ENCODE measurements at places on chromosomes 3 and 15.
A peak's percentile ranks its signal among the peaks of the same experiment; 100 is the strongest.

GRCh38 chr3:196886144-196886543 lies 18.4 kb downstream of the SENP5 start:
- DNase-seq: no peak

GRCh38 chr3:31448035-31448881 lies 84.5 kb upstream of the STT3B start:
- DNase-seq: peak; percentile 38

DNA sequence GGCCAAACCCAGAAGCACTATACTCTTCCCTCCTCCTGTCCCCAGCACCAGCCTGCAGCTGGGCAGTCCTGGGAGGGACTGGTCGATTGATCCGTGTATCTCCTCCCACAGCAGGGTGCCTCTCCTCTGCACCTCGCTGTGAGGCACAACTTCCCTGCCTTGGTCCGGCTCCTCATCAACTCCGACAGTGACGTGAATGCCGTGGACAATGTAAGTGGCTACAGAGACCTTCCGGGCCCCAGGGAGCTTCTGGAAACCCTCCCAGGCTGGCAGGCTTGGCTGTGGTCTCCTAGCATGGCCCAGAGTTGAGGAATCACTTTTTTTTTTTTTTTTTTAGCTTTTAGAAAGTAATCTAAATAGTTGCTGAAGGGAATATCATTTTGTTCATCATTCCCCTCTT lies 30.7 kb downstream of the ANKDD1A start:
- DNase-seq: no peak

GRCh38 chr3:160038862-160039562 lies 50.4 kb downstream of the IL12A start:
- no peak for DNase-seq

- DNase-seq: no peak
Observed at GRCh38 chr3:139292711-139293664, 50.8 kb upstream of the MRPS22 start.

DNA sequence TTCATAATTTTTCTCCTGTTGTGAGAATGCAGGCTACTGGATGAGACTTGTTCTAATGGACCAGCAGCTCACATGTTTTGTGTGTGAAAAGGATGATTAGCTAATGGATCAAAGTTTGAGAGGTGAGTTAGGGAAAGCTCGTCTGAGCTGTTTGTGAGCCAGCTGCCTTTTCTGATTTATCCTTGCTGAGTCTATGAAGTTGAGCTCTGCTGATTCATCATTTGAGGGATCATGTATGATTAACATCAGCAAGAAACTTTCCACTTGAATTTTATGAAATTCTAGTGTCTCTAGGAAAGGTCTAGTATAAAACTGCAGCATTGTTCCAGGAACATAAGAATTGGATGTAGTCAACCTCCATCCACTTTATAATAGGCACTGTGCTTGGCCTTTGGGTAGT lies 698.7 kb downstream of the NTRK3 start:
- no peak for DNase-seq
